ENCODE measurements at places on chromosomes 1 and 21.
A peak's percentile ranks its signal among the peaks of the same experiment; 100 is the strongest.

DNA sequence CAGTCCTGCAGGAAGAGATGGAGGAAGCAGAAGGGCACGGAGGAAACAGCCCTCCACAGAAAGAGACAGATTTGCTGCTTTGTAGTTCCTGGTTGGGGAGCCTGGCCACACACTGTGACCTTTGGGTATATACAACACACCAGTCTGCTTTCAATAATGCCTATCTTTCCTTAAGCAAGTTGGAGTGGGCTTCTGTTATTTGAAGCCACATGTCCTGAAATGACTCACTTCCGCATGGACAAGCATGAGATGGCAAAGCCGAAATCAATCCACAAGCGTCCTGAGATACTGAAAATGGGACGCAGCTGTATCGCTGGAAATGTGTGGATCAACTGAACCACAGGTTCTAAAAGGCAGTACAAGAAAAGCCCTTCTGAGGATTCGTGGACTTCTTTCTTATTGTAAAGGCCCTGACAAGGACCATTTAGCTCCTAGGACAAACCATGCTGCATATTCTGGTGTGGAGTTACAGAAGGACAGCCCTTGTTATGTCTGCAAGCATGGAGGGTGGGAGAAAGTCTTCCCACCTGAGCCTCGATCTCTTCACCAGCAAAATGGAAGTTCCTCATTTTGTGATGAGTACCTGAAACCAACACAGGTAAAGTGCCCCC, 22.7 kb upstream of the FHAD1 start:
- no peak for DNase-seq

DNA sequence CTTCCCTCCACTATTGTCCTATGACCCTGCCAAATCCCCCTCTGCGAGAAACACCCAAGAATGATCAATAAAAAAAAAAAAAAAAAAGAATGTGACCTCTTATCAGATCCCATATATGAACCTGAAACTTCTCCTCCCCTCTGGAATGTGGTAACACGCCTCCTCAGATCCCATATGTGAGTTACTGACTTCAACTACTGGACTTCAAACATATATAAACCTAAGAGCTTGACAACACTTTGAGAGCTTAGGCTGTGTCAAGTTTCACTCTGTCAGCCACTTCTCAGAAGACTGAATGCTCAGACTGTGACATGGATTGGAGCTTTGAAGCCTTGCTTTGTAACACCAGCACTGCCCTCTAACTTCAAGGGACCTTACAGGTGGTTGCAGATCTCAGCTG, 148.4 kb downstream of the COP1 start:
- no peak for DNase-seq

- no peak for DNase-seq
These were observed 124.0 kb upstream of the SLC45A1 start for GRCh38 chr1:8193840-8194406.

DNA sequence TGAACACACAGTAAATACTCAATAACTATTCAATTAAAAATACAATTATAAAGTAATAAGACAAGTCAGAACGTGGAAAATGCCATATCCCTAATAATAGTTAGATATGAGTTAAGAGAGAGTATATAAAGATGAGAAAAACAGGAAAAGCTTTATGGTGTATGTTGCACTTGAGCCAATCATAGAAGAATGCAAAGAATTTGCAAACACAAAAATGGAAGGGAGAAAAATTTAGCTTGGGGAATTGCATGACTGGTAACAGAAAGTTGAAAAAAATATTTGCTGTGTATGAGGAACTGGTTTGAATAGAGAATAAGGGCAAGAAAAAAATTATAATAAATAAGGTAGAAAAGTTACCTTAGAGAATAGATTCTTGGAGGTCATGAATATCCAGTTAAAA, 739.6 kb upstream of the CXADR start:
- peak; percentile 46 for DNase-seq

DNA sequence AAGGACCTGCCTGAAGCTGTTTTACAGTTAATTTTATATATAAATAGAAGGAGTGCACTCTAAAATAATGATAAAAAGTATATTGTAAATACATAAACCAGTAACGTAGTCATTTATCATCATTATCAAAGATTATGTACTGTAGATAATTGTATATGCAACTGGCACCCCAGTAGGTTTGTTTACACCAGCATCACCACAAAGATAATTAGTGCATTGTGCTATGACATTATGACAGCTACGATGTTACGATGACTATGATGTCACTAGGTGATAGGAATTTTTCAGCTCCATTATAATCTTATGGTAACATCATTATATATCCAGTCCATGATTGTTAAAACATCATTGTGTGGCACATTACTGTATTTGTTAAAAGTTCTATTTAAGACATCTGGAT, 185.2 kb downstream of the LBR start:
- no peak for DNase-seq

GRCh38 chr21:38839328-38840286, 33.9 kb downstream of the ETS2 start:
- DNase-seq: peak; percentile 94

DNA sequence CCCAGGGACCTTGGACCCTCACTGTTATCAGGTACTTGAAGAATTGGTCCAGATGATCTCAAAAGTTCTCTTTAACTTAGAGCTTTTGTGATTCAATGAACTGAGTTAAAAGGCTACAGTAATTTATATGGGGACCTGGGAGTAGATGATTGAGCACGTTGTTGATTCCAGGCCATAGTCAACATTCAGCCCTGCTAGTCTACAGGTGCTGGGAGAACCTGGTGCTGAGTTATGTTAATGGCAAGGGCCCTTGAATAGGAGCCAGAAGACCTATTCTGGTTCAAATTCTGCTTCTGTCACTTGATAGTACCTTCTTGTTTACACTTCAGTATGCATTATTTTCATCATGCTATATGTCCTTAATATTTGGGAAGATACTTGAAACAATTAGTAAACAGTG, 11.2 kb downstream of the DYRK3 start:
- no peak for DNase-seq

DNA sequence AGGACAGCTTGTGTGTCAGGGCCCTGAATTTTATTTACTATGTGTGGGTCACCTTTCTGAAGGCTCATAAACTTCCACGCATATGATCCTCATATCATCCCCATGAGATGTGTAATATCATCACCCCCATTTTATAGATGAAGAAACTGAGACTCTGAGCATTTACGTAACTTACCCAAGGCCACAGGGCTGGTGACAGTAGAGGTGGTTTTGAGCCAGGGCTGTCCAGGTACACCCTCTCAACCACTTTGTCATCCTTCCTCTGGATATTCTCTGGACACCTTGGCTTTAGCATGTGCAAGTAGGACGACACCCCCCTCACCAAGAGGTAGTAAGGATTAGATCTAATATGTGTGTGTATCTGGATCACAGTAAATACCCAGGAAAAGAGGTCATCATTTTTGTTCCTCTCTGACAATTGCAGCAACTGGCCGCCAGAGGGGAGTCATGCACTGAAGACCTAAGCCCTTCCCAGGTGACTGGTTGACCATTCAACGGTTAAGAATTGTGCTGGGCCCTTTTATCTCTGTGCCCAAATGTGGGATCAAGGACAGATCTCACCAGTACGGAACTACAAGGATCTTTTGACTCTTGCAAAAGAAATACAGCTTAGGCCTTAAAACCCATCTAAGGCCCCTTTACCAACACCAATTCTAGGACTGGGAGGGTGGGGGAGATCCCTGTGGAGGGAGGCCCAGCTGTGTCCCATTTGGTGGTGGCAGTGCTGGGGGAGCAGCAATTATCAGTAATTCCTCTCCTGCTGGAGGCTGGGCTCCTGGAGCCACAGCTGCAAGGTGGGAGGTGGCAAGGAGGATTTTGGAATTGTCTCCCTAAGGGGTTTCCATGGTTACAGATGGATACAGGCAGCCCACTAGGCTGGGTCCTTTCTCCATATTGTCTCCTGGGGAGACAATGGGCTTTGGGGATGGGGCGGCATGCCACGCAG, 13.7 kb upstream of the E2F2 start:
- peak; percentile 64 for DNase-seq

GRCh38 chr1:221630236-221630635, 111.7 kb downstream of the DUSP10 start:
- DNase-seq: no peak

DNA sequence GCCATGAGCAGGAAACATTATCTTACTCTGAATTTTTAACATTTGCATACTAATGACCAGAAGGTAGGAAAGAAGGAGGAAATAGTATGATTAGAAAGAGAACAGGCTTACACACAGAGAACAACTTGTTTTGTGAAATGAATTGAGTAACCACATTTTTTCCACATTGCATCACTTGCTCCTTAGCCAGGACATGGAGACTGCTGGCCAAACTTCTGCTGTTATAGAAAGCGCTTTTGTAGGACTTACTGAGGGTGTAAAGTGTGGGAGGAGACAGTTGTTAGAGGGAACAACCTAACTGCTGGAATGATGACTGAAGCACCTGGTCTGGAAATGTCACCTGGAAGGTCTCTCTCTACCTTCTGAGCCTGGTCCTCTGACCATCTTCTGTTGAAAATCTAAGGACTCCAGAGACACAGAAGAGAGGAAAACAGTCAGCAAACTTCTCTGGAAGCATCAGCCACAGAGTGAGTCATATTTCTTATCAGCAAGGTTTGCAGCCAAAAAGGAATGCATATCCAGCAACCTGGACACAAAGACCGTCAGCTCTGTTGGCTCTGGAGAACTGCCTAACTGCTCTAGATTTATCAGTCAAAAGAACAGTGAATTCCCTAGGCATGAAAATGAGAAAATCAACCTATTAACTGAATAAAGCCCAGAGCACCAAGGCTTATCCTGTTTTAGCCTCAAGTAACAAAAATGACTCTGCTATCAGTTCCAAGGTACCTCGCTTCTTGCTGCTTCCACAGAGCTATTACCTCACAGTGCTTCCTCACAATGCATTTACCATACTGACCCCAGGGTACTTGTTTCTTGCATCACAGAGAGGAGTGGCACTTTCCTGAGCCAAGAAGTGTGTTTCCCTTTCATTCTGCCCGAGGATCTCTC, 88.0 kb upstream of the SLFNL1 start:
- DNase-seq: peak; percentile 96

DNA sequence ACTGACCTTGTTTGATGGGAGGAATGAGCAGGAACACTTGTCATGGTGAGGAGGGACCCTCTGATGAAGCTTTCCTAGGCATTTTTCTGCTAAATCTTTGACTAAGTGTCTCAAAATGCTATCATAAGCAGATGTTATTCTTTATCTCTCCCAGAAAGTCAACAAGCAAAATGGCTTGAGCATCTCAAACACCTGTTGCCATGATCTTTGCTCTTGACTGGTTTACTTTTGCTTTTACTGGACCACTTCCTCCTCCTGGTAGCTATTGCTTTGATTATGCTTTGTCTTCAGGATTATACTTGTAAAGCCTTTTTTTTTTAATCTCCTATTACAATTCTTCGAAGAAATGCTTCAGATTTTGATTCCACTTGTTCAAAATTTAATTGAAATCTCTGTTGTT, 157.4 kb downstream of the GPR52 start:
- no peak for DNase-seq

DNA sequence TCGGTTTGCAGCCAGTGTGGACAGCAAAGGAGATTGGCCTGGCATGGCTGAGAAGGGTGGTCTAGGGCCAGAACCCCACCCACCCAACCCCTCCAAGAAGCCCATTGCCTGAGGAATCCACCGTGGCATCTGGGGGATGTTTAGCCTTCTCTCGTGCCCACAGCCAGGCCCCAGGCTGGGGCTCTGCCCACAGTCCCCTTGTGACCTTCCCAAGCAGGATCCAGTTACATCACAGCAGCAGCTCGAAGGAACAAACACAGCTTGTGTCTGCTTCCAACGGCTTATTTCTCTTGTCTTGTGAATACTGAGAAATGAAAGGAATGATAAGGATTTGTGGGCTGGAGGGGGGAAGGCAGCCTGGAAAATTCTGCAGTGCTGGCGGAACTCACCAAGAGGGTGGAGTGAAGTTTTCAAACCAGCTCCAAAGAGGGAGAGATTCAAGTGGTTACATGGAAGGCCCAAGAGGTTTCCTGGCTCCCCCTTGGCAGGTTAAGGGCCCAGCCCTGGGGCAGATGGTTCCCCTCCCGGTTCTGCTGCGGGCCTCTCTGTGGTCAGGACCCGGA, 61.6 kb downstream of the DHRS3 start:
- DNase-seq: peak; percentile 87

- no peak for DNase-seq
These were observed 50.6 kb downstream of the FAAP20 start for GRCh38 chr1:2143814-2144500.

DNA sequence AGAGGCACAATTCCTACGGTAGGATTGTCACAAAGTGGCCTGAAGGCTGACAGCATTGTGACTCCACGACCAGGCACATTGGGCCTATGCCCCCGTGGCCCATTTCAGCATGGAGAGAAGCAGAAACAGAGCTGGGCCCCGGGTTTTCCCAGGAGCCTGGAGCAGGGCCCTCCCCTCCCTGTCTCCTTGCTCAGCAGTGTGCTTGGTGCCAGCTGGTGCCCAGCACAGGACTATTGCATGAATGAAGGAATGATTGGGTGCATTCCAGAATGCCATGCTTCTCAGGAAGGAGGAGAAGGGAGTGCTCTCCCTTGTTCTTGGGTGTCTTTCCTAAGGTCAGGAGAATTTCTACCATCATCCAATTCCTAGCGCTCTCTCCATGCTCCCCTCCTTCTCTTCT, 33.7 kb downstream of the IER5 start:
- no peak for DNase-seq

DNA sequence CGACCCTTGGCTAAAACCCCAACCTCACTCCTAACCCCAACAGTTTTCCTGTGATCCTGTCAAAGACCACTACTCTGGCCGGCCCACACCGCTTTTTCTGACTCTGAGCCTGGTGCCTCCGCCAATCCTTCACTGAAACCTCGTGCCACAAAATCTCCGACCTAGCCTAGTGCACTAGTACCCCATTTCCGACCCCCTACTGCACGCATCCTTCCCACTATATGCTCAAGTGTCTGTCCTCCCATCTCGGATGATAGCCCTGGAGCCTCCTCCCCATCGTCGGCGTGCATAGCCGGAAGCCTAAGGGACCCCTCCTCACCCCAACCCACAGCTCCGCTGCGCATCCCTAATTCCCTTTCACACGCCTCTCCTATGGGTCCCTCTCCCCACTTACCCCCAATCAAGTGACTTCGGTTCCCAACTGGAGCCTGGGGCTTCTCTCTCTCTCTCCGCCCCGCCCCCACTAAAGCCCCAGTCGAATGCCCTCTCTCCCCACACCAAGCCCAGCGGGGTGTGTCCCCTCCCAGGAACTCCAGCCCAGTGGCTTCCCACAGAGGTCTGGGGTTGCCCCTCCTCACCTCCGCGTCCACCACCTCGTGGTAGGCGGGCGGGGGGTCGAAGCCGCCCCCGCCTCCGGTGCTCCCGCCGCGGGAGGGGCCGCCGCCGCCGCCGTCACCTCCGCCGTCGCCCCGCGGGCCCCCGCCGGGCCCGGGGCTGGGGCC, 791 bp downstream of the USP24 start:
- peak; percentile 29 for DNase-seq
